Thyroid gland (tissue), 4 donors: ENCODE measurements at places on chromosomes 13 and 19. TPM values are rescaled to one million over a fixed set of nuclear protein-coding genes. Genes with fewer than 3 reads are reported as not detected.

The DOCK6 gene
- total RNA-seq, result 156 TPM

DNA sequence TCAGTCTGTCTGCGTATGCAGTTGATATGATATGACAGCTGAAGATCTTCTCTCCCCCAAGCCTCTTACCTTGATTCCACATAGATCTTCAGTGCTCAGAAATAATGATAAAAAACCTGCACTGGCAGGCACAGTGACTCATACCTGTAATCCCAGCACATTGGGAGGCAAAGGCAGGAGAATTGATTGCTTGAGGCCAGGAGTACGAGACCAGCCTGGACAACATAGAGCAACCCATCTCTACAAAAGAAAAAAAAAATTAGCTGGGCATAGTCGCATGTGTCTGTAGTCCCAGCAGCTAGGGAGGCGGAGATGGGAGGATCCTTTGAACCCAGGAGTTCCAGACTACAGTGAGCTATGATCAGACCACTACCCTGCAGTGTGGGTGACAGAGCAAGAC lies 551.0 kb upstream of the MIR17HG start:
- DNase-seq, result no peak

DNA sequence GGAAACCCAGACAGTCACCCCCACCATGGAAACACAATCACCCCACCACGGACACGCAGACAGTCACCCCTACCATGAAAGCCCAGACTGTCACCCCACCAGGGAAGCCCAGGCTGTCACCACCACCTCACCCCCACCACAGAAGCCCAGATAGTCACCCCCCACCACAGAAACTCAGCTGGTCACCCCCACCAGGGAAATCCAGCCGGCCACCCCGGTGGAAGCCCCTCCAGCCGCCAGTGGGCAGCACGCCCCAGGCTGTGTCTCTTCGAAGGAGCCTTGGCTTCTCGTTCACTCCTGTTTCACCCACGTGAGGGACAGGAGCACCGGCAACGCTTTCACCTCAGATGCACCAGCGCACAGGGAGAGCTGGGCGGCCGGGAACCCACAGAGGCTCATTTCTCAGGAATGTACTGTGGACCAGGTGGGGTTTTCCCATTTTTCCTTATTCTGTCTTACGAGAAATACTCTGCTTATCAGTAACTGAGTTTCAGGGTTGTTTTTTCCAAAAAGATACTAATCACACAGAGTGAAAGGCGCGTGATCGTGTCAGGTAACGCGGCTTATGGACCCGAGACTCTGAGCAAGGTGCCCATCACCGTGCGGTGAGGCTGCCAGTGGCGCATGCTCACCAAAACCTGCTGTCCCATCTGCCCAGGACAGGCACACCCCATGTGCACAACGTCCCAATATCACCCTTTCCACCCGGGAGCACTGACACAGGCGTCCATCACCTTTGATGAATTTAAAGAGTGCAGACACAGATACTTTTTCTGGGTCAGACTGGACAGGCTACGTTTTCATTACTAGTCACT lies 28.0 kb downstream of the CARS2 start:
- DNase-seq, result no peak

- DNase-seq, result no peak
Observed at GRCh38 chr13:33937373-33938098, 119.6 kb downstream of the RFC3 start.

- no peak for DNase-seq
Observed at GRCh38 chr19:55858969-55859368, 22.6 kb downstream of the NLRP4 start.
